ENCODE measurements at places on chromosomes 11 and 22.

- peak; percentile 73 for DNase-seq
Observed at GRCh38 chr11:78646564-78647185, 72.0 kb upstream of the NARS2 start.

GRCh38 chr11:47248304-47248663 is 330 bp downstream of the ACP2 start:
- no peak for DNase-seq

- DNase-seq: no peak
Observed at GRCh38 chr11:21582791-21583190, 610.1 kb upstream of the ANO5 start.

DNA sequence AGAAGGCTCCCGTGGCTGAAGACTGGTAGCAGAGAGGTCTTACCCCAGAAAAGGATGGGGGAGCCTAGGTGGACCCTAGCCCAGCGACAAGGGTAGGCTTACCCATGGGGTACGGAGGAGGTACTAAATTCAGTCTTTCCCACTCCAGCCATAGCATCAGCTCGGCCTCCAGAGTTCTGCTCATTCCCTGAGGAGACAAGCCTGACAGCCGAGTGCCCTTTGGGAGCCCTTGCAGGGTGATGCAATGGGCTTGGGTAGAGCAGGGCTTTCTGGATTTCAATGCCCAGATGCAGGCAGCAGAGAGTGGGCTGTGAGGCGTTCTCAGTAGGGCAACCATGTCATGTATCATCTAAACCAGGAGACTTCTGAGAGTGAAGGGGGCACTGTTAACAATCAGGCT is 124.7 kb downstream of the MICAL2 start:
- no peak for DNase-seq

GRCh38 chr11:87036756-87037449 is 831 bp upstream of the TMEM135 start:
- DNase-seq: peak; percentile 7

DNA sequence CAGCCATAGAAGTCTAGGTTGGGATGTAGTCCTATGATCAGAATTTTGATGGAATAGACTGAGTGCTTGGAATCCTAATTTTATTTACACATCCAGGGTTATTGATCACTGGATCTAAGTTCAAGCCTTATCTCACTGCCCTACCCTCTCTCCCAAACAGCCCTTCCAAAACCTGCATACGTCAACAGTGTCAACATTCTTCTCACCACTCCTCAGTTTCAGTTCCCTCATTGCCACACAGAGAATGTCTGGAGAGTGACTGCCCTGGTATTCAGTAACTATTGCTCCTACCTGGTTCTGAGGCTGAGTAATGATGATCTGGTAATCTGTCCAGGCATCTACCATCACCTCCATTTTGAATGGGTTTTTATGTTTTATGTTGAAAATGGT is 60.0 kb downstream of the GLYATL1 start:
- no peak for DNase-seq

DNA sequence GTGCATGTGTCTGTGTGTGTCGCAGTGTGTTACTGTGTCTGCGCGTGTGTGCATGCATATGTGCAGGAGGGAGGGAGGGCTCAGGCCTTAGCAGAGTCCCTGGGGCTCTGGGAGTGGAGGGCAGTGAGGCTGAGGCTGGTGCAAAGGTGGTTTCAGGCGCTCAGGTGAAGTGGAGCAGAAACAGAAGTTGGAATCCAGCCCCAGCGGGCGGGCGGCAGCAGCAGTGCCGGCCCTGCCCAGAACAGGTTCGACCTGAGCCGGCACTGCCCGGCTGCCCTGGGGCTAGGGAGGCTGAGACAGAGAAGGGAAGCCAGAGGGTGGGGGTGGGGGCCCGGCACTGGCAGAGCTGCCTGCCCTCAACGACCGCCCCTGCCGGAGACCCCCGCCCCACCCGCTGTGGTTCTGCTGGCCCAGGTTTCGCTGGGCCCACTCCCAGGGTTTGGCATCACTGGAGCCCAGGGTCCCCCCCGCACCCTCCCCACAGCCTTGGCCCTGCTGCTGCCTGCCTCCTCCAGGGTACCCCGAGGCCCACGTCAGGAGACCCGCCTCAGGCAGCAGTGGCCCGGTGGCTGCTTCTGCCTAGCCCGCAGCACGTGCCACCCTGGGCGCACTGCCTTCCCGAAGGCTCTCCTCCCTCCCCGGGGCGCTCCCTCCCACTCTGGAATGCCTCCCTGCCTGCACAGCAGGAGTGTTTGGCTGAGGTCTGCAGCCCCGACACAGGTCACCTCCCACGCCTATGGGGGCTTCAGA is 13.3 kb downstream of the ASCL2 start:
- no peak for DNase-seq

DNA sequence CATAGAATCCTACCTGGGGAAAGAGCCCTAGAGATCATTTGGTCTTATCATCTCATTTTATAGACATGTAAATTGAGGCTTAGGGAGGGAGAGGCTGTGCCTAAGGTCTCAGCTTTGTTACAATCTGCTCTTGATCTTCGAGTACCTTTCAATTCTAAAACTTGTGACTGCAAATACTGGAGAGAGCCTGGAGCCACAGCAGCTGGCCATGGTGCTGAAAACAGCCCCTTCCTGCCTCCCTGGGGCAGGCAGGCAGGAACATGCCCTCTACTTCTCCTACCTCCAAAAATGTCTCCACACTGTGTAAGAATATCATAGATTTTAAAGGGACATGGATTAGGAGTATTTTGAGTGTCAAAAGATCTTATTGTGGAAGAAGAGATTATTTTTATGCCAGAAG is 52.2 kb downstream of the C22orf42 start:
- DNase-seq: peak; percentile 28

- DNase-seq: no peak
Observed at GRCh38 chr11:4839851-4840549, 9.0 kb downstream of the OR51S1 start.

GRCh38 chr11:130389335-130389935 is 39.0 kb downstream of the ADAMTS8 start:
- DNase-seq: peak; percentile 33

GRCh38 chr11:65150509-65151299 is 16.4 kb upstream of the SYVN1 start:
- DNase-seq: peak; percentile 56

- DNase-seq: no peak
Observed at GRCh38 chr11:86473991-86474833, 99.5 kb downstream of the CCDC81 start.

GRCh38 chr11:5690736-5691135 is 1.1 kb downstream of the TRIM22 start:
- no peak for DNase-seq

GRCh38 chr22:38066381-38067027 is 9.3 kb downstream of the PICK1 start:
- DNase-seq: no peak

DNA sequence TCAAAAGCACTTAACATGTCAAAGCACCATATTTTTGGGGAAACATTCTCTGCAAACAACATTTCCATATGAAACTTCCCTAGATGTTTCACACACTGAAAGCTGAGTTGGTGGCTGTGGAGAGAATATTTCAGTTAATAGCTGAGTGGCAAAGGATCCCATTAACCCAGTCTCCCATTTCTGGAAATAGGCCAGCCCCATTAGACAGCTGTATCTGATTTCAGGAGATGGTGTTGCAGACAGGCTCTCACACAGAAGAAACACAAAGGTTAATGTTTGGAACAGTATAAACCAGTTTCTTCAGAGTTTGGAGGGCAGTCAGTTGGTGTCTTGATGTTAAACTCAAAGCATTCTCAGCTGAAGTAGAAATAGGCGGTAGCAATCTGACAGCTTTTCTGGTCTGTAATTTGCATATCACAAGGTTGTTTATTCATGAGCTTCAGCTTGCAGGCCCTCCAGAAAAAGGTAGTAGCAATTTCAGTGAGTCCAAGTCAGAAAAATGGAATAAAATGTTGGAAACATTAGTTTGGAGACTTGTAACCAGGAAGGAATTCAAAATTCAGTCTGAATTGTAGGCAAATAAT is 15.5 kb upstream of the ZBTB44 start:
- no peak for DNase-seq

DNA sequence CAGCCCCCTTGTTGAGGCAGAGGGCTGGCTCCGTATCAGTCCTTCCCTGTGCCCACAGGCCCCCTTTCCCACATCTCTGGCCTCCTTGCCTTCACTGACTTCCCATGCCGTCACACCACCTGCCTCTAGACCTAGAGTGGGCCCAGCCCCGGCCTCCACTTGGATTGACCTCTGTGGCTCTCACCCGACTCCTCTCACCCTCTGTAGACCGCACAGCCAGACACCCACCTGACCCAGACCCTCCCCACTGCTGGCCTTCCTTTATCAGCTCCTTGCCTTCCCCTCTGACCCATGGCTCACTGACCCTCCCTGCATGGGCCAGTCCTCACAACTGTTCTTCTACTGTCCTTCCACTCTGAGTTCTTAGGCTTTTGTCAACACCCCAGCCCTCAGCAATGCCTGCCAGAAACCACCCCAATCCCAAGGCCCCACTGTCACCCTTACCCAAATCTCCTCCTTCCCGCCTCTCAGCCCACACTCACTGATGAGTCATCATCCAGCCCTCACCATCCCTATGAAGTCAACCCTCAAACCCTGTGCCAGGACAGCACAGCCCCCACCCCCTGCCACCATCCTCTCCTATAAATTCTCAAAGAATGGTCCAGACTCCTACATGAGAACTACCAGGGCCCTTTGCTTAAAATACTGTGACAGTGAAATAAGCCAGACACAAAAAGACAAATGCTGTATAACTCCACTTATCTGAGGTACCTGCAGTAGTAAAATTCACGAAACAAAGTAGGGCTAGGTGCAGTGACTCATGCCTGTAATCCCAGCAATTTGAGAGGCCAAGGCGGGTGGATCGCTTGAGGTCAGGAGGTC is 53.4 kb downstream of the SCGB1A1 start:
- DNase-seq: no peak

- DNase-seq: peak; percentile 26
Observed at GRCh38 chr22:42072606-42073330, 1.3 kb upstream of the PHETA2 start.

GRCh38 chr11:71095294-71095850 is 157.0 kb downstream of the SHANK2 start:
- no peak for DNase-seq

DNA sequence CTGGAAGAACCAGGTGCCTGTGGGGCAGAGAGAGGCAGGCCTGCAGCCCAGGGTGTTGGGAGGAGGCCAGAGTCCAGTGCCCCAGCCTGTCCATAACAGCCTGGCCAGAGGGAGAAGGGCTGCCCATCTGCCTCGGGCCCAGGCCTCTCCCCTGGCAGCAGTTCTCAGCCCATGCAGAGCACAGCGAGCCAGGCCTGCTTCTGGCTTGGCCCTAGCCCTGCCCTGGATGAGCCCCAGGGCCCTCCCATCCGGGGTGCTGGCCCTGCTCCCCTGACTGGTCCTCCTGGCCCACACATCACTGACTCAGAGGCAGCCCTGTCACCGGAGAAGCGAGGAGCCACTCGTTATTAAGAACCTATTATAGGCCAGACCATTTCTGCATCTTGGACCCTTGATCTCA is 19.7 kb upstream of the MYRF start:
- no peak for DNase-seq

- DNase-seq: no peak
Observed at GRCh38 chr11:70483077-70483861, 84.9 kb downstream of the CTTN start.
